ENCODE measurements at places on chromosomes 6 and 20.

- no peak for DNase-seq
Measured at GRCh38 chr6:36955671-36956445, 1.3 kb downstream of the PI16 start.

- no peak for DNase-seq
Measured at GRCh38 chr6:38703949-38704590, 1.1 kb upstream of the GLO1 start.

DNA sequence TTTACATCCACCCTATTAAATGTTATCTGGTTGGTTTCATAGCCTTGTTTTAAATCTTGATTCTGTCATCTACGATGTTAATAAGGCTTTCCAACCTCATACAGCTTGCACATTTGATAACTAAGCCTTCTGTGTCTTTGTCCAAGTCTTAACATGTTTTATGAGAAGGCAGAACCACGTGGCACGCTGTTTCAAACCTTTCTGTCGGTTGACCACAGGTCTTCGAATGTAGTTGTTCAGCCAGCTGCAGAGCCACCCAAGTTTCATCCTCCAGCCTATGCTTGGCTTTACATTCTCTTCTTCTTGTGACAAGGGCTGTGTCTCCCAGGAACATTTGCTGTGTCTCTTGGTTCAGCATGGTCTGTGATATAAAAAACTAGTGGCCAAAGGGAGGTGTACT, 15.7 kb upstream of the SGK2 start:
- no peak for DNase-seq

DNA sequence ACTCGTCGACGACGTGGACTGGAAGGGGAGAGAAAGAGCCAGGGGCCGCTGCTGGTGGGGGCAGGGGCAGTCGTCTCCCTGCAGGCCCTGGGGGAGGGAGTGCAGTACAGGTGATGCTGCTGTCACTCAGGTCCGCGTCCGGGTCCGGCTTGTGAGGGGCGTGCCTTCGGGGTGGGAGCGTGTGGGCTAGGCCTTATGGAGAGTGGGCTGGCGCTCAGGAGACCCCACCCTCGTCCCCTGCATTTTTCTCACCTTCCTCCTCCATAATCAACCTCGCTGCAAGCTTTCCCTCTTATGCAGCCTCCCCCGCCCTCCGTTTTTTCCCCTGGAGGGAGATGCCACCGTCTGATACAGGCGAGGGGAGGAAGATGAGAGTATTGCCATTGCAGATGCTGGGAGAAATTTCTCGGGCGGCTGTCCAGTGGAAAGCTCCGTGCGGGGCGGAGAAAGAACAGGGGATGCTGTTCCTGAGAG, 632 bp downstream of the PCMT1 start:
- no peak for DNase-seq

GRCh38 chr6:7574500-7574899, 15.5 kb upstream of the SNRNP48 start:
- no peak for DNase-seq

DNA sequence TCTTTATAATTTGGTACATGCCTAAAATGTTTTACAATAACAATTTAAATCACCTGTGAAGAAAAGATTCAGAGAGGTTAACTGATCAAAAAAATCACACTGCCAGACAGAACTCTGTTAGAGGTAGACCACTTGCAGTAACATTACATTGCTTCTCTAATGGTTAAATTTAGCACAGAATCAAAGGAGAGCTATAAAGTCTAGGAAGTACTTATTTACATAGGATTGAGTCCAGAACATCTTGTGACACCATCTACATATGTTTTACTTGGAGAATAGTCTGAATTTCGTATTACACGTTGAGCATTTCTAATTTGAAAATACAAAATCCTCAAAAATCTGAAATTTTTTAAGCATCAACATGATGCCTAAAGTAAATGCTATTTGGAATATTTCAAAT, 17.2 kb upstream of the TBC1D20 start:
- no peak for DNase-seq

- no peak for DNase-seq
Measured at GRCh38 chr6:155436981-155437749, 18.5 kb downstream of the NOX3 start.

- no peak for DNase-seq
Measured at GRCh38 chr6:72959821-72960220, 265.5 kb downstream of the KHDC1L start.

DNA sequence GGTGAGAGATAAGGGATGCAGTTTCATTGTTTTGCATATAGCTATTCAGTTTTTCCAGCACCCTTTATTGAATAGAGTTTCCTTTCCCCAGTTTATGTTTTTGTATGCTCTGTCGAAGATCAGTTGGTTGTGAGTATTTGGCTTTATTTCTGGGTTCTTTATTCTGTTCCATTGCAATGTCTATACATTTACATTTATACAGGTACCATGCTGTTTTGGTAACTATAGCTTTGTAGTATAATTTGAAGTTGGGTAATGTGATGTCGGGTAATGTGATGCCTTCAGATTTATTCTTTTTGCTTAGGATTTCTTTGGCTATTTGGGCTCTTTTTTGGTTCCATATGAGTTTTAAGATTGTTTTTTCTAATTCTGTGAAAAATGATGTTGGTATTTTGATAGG, 61.8 kb downstream of the NCOA7 start:
- no peak for DNase-seq

- no peak for DNase-seq
Measured at GRCh38 chr6:170017603-170018320, 266.3 kb downstream of the ERMARD start.

All from cortex of kidney (tissue), 1 donor.